ENCODE measurements at places on chromosomes 6 and 20.

DNA sequence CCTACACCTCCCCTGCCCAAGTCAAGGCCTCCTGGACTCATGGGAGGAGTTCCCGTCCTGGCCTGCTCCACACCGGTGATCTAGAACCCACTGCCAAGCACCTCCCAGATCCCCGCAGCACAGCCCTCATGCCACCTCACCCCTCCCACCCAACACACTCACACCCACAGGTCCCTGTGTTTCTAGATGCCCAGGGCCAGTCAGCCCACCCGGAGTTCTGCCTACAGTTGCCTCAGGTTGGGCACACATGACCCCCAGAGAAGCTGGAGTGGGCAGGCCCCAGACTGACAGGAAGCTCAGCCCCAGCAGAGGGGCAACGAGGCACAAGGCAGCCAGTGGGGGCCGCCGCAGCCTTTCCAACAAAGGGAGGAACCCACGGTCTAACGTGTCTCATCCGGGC is 29.6 kb downstream of the RRBP1 start:
- peak; percentile 42 for DNase-seq

GRCh38 chr20:19886661-19887288 is 128.7 kb downstream of the RIN2 start:
- DNase-seq = no peak

DNA sequence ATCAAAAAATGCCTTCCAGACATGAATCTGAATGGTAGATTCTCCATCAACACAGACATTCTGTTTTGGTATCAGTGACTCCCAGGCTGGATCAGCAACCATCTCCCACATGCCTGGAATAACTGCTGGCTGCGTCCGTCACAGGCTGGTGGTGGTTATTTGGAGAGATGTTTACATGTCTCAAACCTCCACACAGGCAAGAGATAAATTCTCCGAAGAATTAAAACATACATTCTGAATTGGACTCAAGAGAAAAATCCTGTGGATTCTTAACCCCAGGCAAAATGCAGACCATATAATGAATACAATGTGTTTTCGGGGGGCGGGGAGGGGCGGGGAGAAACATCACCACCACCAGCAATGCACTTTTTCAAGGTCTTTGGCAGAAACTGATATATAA is 108.2 kb downstream of the THBS2 start:
- DNase-seq = no peak

DNA sequence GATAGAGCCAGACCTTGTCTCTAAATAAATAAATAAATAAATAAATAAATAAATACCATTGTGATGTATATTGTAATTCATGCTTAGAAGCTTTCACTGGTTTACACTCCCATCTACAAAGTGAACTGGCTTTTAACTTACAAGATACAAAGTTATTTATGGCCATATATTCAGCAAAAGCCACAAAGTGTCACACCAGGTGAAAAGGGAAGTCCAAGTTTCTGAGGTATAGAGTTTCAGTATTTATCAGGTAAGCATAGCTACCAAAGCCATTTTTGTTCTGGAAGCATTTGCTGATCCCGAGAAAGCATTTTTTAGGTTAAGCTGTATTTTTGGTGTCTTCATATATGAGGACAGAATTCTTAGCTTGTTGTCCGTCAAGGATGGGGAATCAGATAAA is 22.1 kb upstream of the PKIG start:
- DNase-seq = no peak

DNA sequence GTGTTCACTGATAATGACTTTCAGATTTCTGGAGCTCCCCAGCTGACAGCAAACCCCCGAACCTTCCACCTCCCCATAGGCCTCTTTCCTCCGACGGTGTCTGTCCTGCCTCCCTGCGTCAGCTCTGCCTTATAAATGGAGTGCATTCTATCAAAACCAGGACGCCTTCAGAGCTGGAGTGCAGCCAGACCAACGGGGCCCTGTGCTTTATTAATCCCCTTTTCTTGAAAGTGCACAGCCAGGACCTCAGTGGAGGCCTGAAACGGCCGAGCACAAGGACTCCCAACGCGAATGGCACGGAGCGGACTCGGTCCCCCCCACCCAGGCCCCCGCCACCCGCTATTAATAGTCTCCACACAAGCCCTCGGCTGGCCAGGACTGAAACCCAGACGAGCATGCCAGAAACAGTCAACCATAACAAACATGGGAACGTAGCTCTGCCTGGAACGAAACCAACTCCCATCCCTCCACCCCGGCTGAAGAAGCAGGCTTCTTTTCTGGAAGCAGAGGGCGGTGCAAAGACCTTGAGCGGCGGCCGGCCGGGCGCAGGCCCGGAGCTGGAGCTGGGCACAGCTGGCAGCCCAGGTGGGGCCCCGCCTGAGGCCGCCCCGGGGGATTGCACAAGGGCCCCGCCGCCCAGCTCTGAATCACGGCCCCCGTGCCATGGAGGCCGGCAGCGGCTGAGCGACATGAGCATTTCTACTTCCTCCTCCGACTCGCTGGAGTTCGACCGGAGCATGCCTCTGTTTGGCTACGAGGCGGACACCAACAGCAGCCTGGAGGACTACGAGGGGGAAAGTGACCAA is 42.3 kb upstream of the NAA20 start:
- no peak for DNase-seq

GRCh38 chr20:37821696-37822095 is 81.2 kb upstream of the VSTM2L start:
- no peak for DNase-seq
